ENCODE measurements at places on chromosomes 1 and 21.

GRCh38 chr1:165954940-165955339 lies 127.5 kb downstream of the UCK2 start:
- DNase-seq = no peak

DNA sequence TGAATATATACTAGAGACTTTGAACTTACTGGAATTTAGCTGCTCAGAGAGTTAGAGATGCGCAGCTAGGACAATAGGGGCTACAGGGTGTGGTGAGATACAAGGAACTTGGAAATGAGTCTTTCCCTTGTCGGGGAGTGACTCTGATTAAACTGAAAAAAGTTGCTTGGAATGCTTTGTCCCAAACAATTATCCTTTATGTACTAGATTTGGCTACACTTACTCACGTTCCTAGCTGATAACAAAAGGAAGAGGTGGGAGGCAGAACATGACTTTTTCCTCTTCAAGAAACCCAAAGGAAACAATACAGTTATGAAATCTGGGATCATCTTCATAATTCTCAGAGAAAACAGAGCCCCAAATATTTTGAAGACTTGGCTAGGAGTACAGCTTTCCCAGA lies 6.9 kb upstream of the CGN start:
- DNase-seq = no peak

- no peak for DNase-seq
Measured at GRCh38 chr1:93567255-93567918, 114.2 kb downstream of the BCAR3 start.

GRCh38 chr1:236615399-236616148 lies 11.3 kb upstream of the HEATR1 start:
- DNase-seq = no peak

DNA sequence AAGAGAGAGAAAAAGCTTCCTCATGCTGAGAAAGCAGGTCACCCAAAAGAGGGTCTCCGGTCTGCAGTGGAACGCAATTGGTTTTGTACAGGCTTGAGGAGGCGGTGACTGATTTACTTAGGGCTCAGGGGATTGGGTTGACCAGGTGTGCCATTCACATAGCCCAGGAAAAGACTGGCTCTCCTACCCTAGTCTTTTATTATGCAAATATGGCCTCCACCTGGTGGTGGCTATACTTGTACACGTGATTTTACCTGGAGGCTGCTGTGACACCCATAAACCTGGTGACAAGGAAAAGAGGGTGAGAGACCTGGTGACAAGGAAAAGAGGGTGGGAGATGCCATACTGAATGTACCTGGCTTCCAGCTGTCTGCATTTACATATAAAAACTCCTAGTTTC lies 49.9 kb downstream of the DNTTIP2 start:
- no peak for DNase-seq

GRCh38 chr1:84997667-84998600 lies 1.0 kb upstream of the MCOLN2 start:
- no peak for DNase-seq

DNA sequence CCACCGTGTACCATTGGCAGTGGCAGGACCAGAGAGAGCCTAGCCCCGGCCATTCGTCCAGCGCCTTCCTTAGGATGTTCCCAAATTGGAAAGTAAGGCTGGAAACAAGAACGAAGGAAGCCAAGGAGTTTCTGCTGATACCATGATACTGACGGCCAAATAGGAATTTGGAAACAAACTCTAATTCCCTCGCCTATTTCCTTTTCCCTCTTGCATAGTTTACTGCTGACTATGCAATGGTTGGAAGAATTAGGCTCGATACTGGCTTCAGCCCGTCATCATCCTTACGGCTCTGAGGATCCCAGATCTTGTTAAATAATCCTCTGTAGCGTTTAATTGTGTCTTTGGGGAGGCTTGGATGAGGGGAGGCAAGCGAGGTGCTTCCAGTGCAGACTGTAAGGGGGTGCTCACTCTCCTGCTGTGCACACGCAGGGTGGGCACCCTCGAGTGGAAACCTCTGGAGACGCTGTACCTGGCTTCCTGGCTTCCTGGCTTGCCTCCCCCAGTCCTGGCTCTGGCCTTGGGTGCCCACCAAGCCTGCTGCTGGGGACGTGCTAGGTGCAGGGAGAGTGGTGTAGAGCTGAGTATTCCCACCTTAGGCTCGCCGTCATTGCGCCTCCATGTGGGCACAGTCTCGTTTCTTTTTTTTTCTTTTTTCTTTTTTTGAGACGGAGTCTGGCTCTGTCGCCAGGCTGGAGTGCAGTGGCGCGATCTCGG lies 27.4 kb upstream of the CAMTA1 start:
- DNase-seq = no peak

DNA sequence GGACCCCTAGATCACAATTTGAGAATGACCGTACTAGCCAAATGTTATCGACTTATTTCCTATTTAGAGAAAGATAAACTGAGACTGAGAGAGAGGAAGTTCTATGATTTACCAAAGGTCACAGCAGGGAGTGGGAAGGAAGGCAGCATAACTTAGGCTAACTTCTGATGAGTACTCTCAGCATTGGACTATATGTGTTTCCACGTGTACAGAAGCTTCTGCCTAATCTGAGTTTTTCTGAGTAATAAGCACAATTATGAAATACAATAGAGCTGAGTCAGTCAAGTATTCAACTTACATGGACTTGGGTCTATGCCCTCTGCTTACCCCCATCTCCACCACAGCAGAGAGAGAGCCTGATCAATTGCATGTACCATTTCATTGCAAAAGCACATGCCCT lies 88.1 kb upstream of the HIVEP3 start:
- no peak for DNase-seq

GRCh38 chr1:940107-941014 lies 16.6 kb downstream of the SAMD11 start:
- peak; percentile 8 for DNase-seq

GRCh38 chr1:220734571-220735326 lies 13.4 kb upstream of the MTARC2 start:
- DNase-seq = no peak

DNA sequence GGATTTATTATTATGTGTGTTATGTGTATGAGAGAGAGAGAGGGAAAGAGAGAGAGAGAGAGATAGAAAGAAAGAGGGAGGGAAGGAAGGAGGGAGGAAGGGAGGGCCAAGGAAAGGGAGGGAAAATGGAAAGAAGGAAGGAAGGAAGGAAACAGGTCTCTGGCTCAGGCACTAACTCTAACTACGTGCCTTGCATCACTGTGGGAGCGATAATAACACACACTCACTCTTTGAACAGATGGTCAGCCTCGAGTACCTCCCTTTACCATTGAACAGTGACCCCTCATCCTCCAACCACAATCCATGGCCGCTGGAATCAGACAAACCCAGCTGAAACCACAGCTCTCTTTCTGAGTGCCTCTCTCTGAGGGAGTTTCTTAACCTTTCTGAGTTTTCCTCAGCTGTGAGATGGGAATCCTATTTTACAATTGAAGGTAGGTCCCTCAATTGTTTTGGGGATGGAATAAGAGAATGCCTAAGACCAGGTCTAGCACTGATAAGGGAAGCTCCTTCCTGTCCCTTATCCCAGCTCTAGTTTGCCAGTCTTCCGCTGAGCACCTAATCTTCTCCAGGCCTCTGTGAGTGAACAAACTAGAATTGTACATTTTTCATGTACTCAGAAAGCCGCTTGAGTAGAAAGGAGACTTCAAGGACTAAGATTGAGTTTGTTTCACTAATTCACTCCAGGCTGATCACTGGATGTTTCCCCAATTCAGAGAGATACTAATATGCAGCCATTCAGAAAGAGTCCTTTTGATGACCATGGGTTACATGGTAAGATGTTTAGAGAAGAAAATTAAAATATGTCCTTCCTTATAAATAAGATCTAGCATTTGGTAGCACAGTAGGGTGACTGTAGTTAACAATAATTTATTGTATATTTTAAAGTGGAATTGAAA lies 62.8 kb downstream of the IRF2BP2 start:
- no peak for DNase-seq

GRCh38 chr1:232186931-232187330 lies 443.0 kb downstream of the SIPA1L2 start:
- no peak for DNase-seq

DNA sequence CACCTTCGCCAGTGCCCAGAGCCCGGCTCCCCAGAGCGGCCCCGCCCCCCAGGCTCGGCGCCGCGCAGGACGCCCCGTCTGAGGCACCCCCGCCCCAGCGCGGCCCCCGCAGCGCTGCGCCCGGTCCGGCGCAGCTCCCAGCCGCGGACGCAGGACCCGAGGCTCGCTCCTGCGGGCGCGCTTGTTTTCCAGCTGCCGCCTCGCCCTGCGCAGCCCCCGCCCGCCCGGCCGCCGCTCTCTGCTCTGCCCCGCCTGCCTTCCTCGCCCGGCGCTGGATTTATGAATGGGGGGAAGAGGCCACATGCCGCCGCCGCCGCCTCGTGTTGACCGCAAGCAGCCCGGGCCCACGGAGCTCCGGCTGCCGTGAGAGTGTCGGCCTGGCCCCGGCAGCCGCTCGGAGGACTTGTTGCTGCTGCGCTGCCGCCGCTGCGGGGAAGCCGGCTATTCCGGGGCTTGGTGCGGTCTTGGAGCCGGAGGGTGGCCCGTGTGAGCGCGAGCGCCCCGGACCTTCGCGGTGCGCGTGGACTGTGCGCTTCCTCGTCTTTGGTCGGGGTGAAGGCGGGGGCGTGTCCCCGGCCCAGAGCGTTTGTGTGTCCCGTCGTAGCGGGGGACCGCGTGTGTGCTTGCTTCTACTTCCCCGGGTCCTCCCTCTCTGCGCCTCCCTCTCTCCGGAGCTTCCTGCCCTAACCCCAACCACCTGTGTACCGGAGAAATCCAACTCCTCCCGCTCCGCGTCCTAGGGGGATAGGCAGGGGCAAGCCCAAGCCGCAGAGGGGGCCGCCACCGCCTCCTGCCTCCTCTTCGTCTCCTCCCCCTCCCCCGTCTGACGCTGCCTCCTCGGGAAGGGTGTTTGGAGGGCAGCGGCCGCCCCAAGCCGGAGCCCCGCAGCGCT lies 736 bp downstream of the KCNC4 start:
- DNase-seq = no peak

GRCh38 chr1:150295476-150295875 lies 1.8 kb downstream of the MRPS21 start:
- no peak for DNase-seq

DNA sequence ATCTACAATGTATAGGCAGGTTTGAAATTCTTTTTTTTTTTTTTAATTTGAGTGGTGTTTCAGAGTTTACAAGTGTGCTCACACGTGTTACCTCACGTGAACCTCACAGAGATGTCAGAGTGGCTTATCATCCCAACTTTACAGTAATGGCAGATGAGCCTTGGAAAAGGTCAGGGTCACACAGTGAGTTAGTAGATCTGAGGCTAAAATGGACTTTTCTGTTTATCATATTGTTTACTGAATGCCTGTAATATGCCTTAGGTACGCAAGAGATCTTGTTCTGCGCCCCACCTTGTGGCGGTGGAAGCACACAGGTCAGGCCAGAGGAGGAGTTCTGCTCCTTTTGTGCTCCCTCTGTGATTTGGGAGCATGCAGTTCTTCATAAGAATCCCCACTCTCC lies 80.0 kb downstream of the DYRK1A start:
- no peak for DNase-seq

GRCh38 chr1:183711741-183712361 lies 58.7 kb upstream of the APOBEC4 start:
- no peak for DNase-seq

- no peak for DNase-seq
Measured at GRCh38 chr21:39105341-39105765, 77.9 kb downstream of the PSMG1 start.

DNA sequence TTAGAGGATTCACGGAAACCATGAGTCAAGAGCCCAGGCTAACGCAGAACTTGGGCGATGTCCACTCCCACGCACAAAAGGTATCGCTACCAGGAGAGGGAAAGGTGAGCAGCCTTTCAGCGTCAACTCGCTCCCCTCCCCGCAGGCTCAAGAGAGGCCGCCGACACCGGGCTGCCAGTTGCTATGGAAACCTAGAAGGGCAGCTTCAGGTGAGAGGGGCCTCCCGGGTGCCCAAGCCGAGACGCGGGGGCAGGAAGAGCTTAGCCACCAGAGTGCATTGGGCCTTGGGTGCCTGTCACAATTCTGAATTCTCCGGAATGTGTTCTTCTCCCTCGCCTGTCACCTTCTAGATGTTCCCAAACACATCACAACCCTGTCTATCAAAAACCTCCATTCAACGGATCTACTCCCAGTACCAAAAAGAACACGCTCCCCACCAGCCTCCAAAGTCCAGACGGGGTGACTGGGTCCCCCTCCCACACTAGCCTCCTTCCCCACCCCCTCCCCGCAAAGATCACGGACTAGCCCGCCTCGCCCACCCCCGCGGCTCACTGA lies 694 bp downstream of the MEAF6 start:
- no peak for DNase-seq

DNA sequence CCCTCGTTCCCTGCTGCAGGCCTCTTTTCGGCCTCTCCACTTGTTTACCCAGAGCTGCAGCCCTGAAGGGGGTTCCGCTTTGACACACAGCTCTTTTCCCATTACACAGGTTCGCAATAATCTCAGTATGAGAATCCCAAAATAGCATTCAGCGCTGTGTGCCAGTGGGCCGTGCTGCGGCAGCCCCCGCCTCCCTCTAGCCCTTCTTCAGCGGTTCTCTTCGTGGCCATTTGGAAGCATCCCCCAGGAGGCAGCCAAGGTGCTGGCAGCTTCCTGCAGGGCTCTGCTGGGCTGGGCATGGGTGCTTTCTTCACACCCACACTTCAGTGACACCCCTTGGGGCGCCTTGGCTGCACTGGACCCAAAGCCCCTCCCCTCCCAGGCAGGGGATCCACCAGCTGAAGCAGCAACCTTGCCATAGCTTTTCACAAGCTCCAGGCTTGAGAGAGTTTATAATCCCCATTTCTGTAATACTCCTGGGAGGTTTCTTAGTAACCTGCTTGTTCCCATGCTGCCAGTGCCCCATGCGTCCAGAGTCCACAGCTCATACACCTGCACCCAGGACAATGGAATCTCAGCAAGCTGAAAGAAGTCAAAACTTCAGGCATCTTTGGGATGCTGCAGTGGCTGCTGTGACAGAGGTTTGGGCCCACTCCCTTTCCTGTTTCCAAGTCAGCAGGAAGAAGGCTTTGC lies 8.1 kb downstream of the NCF2 start:
- DNase-seq = no peak

GRCh38 chr1:41368366-41368765 lies 7.1 kb downstream of the FOXO6 start:
- no peak for DNase-seq

GRCh38 chr1:41447995-41448770 lies 36.3 kb downstream of the EDN2 start:
- DNase-seq = no peak

DNA sequence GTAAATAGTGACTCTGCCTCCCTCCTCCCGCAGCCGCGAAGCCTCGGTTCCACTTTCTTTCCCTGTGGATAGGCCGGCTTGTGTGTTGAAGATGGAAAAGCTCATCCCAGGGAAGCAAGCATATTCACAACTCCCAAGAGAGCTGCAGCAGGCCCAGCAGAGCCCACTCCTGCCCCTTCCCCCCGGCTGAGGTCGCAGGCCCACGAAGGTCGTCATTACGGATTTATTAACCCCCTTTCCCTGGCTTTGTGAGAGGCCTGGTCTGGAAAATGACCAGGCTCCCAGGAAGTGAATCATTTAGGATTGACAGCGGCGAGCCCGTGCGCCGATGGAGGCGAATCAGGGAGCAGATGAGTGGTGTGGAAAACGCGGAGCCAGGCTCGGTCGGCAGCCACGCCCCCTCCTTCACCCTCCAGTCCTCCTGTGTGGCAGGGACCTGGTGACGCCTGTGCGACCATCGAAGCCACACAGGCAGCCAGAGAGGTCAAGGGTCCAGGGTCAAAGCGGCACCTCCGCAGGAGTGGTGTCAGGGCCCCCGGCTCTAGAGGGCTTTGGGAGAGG lies 93.4 kb downstream of the PRDM16 start:
- no peak for DNase-seq

Measured in pons (tissue), 1 donor.